ENCODE measurements at places on chromosomes 3 and 15.

DNA sequence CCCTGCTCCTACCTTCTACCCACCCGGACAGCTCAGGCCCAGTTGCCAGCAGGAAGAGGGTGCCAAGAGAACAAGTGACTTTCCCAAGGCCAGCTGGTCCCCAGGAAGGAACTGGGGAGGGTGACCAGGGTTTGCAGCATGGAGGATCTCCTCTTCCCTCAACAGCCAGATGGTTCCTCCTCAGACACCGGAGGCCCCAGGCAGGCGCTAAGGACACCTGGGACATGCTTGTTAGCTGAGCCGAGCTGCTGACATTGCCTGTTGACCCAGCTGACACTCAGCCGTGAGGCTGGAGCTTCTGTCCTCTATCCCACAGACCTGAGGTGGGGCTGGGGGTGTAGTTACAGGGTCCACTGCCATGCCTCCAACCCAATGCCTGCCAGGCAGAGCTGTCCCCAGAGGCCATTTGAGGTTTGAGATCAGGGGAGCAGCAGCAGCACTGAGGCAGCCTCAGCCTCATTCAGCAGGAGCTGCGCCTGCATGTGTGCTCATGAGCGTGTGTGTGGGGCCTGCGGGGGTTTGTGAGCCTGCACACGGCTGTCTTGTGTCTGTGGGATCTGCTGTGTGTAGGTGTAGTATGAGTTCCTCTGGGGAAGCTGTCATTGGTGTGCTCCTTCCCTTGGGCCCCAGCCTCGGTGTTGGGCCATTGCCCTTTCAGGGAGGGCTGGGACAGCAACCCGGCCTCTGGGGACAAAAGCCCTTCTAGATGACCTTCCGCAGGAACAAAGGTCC is 7.1 kb downstream of the CPLX3 start:
- H3K27me3 ChIP-seq, result peaks cover 5% of the 10 kb centered on the region
- no peak overlapping the region for H3K27ac ChIP-seq
- no peaks in the 10 kb centered on the region for H3K4me1 ChIP-seq
- peaks cover 10% of the 10 kb centered on the region for H3K36me3 ChIP-seq

GRCh38 chr3:71419369-71419768 is 164.2 kb downstream of the FOXP1 start:
- no peaks in the 10 kb centered on the region for H3K27me3 ChIP-seq
- no peak for DNase-seq
- H3K36me3 ChIP-seq, result no peaks in the 10 kb centered on the region
- no peak overlapping the region for H3K27ac ChIP-seq
- H3K4me1 ChIP-seq, result peaks cover 12% of the 10 kb centered on the region

GRCh38 chr3:31008994-31009393 is 114.5 kb upstream of the GADL1 start:
- no peaks in the 10 kb centered on the region for H3K27me3 ChIP-seq
- no peak overlapping the region for H3K4me3 ChIP-seq
- DNase-seq, result no peak
- no peak overlapping the region for H3K27ac ChIP-seq
- peaks cover 2% of the 10 kb centered on the region for H3K4me1 ChIP-seq
- H3K36me3 ChIP-seq, result no peaks in the 10 kb centered on the region

- H3K27ac ChIP-seq, result no peak overlapping the region
- no peak overlapping the region for H3K4me3 ChIP-seq
- DNase-seq, result no peak
- no peaks in the 10 kb centered on the region for H3K27me3 ChIP-seq
Observed at GRCh38 chr3:122730240-122730639, 49.6 kb downstream of the PARP14 start.

- no peak for DNase-seq
- no peaks in the 10 kb centered on the region for H3K36me3 ChIP-seq
- H3K4me1 ChIP-seq, result peaks cover 6% of the 10 kb centered on the region
- H3K27ac ChIP-seq, result no peak overlapping the region
Observed at GRCh38 chr3:136678981-136679380, 73.2 kb downstream of the STAG1 start.

DNA sequence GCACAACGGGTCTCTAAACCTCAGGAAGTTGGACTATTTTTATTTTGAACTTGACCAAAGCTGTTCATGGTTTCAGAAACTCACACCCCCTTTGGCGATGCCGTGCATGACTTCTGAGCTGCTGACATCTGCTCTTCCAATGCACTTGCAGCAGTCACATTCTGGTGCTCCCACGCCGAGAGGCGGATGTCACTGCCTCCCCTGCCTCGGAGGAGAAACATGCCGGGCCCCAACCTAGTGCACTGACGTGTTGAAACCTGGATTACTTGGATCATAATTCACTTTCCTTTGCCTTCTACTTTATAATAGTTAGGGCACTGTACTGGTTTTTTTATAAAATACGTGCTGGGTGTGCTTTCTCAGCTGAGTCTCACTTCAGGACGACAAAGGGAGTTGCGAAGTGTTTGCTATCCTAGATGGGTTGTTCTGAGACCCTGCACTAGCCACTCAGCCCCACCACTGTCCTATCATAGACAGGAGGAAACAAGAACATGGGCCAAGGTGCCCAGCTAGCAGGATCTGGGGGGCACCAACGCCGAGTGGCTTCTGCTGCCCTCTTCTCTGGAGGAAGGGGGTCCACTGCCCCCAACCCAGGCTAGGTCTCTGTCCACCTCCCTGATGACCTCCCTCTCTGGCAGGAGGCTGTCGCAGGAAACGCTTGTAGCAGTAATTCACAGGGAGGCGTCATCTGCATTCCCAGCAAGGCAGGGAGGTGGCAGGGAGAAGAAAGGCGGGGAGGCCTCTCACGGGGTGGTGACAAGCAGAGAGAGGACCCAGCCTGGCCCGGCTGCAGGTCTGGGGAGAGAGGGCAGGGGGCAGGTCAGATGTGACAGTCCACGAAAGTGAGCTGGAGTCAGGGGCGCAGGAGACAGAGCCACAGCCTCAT is 158.8 kb upstream of the IQSEC1 start:
- no peak overlapping the region for H3K4me3 ChIP-seq
- no peak overlapping the region for H3K27ac ChIP-seq
- no peaks in the 10 kb centered on the region for H3K27me3 ChIP-seq
- no peaks in the 10 kb centered on the region for H3K4me1 ChIP-seq
- no peaks in the 10 kb centered on the region for H3K36me3 ChIP-seq

DNA sequence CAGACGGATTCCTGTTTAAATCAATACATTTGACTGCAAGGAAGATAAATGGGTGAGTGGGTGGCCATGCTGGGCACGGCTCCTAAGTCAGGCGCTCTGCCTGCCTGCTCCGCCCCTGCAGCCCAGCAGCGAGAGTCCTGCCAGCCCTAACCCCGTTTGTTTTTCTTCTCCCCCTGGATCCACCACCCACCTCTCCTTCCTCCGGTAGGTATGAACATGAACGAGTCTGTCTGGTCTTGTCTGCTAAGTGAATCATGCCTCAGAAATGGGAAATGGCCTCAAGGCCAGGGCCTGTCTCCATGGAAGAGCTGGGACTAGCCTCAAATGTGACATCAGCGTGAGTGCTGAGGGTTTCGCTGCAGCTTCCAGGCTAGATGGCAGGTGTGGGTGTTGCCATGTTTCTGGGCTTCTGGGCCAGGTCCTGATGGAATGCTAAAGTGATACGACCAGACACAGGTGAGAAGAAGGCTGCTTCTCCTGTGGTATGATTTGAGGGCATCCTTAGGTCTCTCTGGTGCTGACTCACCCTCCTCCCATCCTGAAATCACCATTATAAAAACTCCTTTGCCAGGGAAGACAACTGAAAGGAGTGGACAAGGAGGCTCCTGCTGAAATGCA is 5.6 kb upstream of the FEM1B start:
- H3K4me1 ChIP-seq, result peaks cover 27% of the 10 kb centered on the region
- no peaks in the 10 kb centered on the region for H3K36me3 ChIP-seq
- no peak overlapping the region for H3K4me3 ChIP-seq

- no peak overlapping the region for H3K4me3 ChIP-seq
- no peaks in the 10 kb centered on the region for H3K4me1 ChIP-seq
- no peak for DNase-seq
- H3K27ac ChIP-seq, result no peak overlapping the region
- H3K27me3 ChIP-seq, result no peaks in the 10 kb centered on the region
Observed at GRCh38 chr3:108311797-108312196, 15.4 kb downstream of the HHLA2 start.

DNA sequence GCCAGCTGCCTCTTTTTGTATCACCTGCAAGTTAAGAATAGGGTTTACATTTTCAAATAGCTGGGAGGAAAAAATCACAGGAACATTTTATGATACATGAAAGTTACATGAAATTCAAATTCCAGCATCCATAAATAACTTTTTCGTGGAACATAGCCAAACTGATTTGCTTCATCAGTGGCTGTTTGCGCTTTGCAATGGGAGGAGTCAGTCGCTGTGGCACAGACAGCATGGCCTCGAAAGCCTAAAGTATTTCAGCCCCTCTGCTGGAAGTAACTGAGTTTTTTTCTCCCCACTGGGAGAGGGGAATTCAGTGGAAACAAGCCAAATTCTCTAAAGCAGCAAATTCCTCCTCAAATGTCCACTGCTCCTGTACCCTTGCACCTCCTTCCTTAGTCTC is 271.9 kb downstream of the SUCLG2 start:
- H3K27ac ChIP-seq, result no peak overlapping the region
- H3K36me3 ChIP-seq, result no peaks in the 10 kb centered on the region
- no peaks in the 10 kb centered on the region for H3K4me1 ChIP-seq
- no peaks in the 10 kb centered on the region for H3K27me3 ChIP-seq
- no peak for DNase-seq
- H3K4me3 ChIP-seq, result no peak overlapping the region

Measured in upper lobe of right lung (tissue), 1 donor.